B cell (primary cell): ENCODE measurements at places on chromosomes 6 and 20.

- no peak for DNase-seq
These were observed 95.1 kb upstream of the IYD start for GRCh38 chr6:150273457-150274309.

GRCh38 chr20:23419995-23420901 lies 1.0 kb downstream of the NAPB start:
- peak; percentile 54 for DNase-seq

- DNase-seq, result no peak
These were observed 129.2 kb downstream of the TENT5A start for GRCh38 chr6:81623106-81623759.

- peak; percentile 57 for DNase-seq
These were observed 862 bp upstream of the SOBP start for GRCh38 chr6:107488875-107489635.

GRCh38 chr6:37021356-37022129 lies 16.1 kb downstream of the FGD2 start:
- no peak for DNase-seq
